NCI-H510A treated with DMSO at 0.1 percent for 48 hours (cell line): ENCODE measurements at places on chromosomes 4 and X.

- peak; percentile 25 for DNase-seq
Measured at GRCh38 chrX:72100824-72101351, 30.8 kb downstream of the RTL5 start.

DNA sequence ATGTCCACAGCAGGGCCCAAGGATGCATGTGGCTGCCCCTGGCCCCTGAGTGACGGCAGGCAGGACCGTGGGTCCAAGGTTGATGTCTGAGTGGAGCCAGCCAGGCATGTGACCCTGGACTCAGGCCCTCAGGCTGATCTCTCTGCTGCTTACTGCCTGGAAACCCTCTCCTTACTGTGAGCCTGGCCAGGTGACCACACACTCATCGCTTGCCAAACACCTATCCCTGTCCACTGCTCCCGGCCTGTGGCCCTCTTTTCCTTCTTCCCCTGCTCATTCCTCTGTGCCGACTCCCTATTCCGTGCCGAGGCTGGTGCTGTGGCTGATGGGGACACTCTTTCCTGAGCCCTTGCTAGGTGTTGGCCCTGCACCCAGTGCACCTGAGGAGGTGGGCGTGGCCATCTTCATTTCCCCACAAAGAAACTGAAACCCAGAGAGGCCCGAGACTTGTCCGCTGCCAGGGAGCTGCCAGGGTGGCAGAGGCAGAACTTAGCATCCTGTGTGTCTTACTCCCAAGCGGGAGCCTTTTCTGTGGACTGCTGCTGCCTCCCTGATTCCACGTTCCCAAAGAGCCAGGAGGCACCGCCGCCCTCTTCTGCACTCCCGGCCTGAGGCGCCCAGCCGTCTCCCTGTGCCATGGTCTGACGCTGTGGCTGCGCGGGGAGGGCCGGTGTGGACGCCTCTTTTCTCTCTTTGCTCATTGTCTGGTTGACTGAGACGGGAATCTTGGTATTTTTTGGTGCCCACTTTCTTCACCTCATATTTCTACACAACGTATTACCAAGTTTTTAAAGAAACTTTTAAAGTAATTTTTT lies 11.2 kb upstream of the RNF4 start:
- DNase-seq: no peak

DNA sequence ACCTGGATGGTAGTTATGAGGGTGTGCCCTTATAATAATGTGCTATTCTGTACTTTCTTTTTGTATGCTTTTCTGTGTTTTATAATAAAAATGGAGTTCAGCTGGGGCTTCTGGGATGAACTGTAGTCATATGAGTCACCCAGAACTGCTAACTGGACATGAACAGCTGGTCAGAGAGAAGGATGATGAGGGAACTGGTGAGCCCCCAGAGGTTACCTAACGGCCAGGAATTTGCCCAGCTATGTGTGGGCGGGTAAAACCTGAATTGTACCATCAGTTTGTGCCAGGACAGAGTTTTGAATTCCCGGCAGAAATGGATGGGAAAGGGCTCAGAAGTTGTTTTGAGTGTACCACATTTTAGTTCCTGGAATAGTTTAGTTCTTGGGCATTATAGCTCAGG lies 138.0 kb upstream of the USP9X start:
- no peak for DNase-seq

DNA sequence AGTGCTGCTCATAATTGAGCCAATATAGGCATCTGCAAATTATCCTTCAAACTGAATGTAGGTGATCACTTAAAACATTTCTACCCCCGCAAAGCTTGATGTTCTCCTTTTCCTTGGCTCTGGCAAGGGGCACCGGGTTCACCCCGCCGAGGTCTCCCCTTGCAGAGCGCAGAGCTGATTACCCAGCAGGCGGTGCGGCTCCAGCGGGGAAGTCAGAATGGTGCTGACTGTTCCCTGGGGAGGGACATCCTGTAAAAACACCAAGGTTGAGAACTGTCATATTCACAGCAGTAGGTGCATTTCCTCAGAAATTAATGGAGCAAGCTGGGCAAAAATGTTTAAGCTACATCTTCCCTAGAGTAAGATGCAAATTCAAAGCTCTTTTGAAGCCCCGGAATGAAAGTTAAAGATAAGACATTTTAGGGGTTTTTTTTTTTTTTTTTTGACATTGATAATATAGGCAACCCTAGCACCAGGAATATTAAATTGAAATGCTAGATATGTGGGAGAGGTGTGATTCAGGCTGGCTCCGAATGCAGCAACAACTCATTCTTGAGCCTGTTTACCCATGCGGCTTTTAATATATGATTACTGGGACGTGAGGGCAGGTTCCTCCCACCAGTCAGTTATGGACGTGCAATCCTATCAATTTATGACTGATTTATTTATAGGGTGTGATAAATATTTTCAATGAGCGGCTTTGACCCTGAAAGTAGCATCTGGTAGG lies 767.3 kb upstream of the TENM3 start:
- DNase-seq: no peak

DNA sequence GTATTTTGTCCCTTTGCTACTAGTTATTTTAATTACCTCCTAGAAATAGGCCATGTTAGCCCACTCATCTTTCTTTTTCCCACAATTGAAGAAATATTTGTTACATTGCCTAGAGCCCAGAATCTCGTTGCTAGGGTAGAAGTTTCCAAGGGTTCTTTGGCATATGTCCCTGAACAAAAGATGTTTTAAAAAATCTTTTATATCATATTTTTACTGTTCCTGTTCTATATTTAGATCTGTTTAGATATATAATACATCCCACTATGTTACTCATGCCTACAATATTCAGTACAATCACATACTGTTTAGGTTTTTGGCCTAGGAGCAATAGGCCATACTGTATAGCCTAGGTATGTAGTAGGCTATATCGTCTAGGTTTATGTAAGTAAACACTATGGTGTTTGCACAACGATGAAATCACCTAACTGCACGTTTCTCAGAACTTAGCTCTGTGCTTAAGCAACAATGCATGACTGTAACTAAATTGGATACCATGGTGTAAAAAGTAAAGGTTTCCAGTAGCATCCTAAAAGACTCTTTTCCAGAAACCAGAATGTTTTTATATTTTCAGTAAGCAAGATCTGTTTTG lies 236.0 kb upstream of the SLIT2 start:
- DNase-seq: peak; percentile 3

DNA sequence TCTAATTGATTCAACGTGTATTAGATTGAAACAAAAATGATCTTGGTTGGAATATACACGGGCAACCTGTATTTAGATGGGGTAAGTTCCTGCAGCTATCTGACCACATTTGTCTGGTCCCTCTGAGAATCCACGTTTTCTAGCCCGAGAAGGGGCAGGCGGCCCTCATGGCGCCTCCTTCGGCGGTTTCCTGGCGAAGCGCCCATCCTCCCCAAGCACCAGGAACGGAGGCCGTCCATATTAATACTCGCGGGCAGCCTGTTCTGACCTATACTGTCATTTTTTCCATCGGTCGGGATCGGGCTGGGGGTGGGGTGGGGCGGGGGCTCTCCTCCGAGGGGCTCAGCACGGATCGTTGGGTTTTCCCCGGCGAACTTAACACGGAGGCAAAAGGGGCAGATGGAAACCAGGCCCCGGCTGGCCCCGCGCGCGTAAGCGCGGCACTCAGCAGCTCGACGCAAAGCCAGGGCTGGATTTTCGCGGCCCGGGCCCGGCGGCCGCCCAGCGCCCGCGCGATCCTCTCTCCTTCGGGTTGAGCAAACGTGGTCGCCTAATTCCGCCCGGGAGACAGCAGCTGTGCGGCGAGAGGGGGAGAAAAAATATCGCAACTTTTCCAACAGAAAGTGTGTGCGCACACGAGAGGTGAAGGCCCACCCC lies 77.2 kb upstream of the BCOR start:
- peak; percentile 59 for DNase-seq

DNA sequence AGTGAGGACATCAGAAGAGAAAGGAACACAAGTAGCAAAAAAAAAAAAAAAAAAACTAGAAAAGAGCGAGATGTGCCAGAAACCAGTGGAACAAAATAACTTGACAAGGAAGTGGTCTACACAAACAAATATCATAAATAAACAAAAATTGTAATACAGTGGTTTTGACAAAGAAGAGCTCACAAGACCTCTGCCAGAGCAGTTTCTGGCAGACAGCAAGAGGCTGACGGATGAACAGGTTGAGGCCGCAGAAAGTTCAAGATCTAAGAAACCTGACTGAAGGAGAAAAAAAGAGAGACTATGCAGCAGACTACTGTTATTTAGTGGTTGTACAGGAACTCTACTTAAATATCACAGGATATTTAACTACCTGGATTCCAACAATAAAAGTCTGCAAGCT lies 66.2 kb downstream of the MAB21L2 start:
- no peak for DNase-seq

GRCh38 chr4:162011089-162011488 lies 152.7 kb downstream of the FSTL5 start:
- no peak for DNase-seq

DNA sequence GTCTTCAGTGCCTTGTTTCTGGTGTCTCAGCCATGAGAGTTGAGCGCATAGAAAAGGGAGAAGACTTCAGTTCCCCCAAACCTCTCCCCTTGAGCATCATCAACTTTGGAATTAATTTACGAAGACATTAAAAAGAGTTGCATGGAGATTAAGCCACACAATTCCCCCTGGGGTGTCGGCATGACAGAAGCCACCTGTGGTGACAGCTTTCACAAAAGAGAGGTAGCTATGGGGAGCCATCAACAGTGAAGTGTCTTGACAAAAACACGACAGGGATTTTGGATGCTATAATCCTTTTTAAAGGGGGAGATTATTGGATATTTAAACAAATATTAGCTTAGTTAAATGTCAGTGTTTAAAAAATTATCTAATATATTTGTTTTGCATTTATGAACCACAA lies 307.6 kb downstream of the LDB2 start:
- no peak for DNase-seq

- no peak for DNase-seq
Measured at GRCh38 chrX:37425370-37425769, 76.2 kb downstream of the PRRG1 start.

GRCh38 chr4:153787061-153787560 lies 1.8 kb downstream of the SFRP2 start:
- DNase-seq: no peak

DNA sequence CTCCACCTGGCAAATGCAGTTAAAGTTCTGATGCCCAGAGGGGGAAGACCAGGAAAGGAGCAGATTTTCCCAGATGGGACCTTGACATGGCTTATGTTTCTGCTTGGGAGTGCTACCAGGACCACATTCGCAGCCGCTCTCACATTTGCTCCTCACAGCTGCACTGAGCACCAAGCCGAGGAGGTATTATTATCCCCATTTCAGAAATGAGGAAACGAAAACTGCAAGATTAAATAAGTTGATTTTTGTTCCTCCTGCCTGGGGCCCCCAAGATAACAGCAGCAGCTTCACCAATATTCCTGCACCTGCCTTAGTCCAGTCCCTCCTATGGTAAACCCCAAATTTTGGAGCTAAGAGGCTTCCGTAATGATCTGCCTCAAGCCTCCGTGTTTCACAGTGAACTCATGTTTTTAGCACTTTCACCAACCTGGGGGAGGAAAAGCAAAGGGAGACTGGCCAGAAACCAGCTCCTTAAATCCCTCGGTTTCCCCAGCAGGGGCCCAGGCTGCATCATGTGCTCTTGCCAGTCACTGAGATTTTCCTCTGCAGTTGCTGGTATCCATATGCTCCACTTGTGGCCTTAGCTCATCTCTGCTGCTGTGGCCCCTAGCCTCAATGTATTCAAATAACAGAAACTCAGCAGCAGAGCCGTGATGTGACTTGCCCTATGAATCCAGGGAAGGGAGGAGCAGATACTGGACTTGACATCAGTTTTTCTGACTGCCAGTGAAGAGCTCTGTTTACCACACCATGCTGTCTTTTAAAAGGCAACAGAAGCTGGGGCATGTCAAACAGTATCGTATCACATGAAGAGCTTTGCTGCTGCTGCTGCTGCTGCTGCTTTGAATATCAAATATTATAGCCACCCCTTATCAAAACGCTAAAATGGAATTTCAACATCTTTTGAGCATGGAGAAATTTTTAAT lies 95.5 kb upstream of the KLHL13 start:
- DNase-seq: peak; percentile 2

- DNase-seq: no peak
Measured at GRCh38 chr4:149823769-149824221, 8.2 kb upstream of the IQCM start.

DNA sequence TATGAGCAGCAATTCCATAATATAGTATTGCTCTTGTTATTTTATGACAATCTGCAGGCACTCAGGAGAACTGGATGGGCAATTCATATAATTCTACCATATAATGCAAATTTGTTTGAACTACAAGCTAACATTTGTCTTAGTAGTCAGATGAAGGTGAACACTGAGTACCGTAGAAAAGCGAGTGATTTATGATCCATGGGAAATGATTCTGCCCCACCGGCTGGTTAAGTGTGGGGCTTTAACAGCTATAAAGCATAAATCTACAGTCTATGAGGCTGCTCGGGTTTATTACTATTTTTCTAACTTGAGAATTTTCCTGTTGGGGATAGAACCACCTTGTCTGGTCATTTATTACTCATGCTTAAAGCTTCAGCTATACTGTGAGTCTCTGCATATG lies 275.5 kb downstream of the PCDH10 start:
- no peak for DNase-seq

- DNase-seq: no peak
Measured at GRCh38 chrX:155778844-155779553, 102.1 kb upstream of the VAMP7 start.

- no peak for DNase-seq
Measured at GRCh38 chr4:126385954-126386353, 1071.2 kb downstream of the FAT4 start.

DNA sequence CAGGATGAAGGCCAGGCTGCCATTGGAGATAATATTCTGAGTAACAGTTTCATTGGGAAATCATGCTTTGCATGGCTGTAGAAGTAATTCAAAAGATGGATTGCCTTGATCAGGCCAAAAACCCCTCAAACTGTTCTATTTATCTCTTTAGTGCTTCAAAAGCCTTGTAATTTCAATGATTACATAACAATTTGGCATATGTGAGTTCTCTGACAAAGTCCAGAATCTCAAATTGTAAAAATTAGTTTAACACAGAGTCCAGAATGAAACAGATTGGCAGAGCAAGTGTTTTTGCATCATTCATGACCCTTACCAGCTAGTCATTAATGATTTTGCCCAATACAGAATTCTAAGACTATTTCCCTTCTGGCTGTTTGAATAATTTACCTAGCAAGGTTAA lies 347.3 kb downstream of the SPRY1 start:
- DNase-seq: no peak

DNA sequence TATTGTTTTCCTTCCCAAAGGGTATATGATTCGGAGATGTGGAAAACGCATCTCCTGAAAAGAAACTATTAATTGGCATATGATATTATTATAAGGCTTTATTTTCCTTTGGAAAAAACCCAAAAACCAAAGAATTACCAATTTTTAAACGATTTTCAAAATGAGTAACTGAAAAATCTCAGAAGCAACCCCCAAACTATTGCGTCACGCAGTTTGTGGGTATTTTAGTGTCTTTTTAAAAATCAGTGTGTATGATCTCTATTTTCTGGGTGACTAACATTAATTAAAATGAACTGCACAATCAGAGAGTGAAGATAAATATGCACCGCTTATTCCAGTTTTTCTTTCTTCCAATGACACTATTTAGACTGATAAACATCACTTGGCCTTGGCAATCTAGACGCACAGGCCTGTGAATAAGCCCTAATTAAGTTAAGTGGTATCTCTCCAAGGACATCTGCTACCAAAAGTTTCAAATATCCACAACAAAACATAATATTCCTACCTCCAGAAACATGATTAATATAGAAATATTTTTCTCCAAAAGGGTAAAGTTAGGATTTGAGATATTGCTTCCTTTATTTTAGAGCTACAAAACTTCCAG lies 511.5 kb upstream of the FAM241A start:
- DNase-seq: no peak
